ENCODE measurements at places on chromosomes 16 and 17.

DNA sequence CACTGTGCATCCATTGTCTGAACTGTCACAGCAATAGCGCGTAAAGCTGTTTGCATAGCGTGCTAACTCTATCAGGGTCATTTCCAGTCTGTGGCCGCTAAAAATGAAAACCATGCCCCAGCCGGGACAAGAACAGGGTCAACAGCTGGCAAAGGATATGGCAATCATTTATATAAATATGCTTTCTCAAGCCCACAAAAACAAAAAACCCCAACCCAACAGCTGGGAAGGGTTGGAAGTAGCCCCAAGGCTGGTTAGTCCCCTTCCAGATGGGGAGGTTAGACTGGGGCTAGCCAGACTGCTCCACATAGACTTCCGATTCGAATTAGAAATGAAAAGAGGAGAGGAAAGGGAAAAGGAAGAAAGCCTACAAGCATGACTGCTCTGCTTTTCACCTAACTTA, 203.3 kb upstream of the TBX2 start:
- DNase-seq, result no peak

GRCh38 chr16:68342620-68343019, 31.8 kb downstream of the PRMT7 start:
- no peak for DNase-seq

GRCh38 chr16:81996664-81997509, 14.4 kb downstream of the SDR42E1 start:
- DNase-seq, result no peak

GRCh38 chr16:81455006-81455405, 10.4 kb downstream of the CMIP start:
- DNase-seq, result no peak

DNA sequence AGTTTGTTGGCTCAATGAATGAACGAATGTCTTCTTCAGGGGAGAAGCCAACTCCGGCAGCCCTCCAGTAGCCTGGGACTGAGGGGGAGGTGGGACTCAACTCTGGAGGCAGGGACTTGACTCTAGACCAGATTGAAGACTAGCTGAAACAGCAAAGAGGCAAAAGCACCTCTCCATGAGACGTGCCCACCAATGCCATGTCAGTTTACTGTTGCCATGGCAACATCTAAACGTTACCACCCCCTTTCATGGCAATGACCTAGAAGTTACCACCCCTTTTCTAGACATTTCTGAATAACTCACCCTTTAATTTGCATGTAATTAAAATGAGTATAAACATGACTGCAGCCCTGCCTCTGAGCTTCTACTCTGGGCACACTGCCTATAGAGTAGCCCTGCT, 91.8 kb downstream of the ASIC2 start:
- no peak for DNase-seq

DNA sequence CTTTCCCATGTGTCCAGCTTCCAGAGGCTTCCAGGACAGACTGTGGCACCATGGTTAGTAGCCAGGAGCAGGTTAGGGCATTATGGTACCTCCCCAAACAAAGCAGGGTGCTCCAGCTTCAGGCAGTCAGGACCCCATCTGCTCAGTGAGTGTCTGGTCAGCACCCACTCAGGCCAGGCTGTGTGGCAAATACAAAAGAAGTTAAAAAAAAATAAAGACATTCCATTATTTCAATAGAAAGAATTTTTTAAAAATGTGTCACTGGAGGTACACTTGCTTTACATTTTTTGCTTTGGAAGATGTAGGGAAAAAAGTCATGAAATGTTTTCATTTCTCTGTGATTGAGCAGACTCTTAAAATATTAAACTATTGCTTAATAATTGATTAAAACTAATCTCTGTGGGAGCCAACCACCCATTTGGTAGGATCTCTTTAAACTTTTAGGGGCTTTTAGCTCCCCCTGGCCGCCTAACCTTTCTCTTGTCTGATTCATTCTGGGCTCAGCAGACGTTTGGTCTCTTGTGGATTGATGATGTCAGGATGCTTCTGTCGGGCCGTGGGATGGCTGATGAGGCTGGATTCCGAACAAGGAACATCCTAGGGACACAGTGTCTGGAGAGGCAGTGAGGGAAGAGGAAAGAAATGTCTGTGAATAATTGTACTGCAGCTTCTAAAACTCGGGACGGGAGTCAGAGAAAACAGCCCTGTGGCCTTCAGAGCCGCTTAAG, 28.4 kb upstream of the NPTX1 start:
- no peak for DNase-seq

DNA sequence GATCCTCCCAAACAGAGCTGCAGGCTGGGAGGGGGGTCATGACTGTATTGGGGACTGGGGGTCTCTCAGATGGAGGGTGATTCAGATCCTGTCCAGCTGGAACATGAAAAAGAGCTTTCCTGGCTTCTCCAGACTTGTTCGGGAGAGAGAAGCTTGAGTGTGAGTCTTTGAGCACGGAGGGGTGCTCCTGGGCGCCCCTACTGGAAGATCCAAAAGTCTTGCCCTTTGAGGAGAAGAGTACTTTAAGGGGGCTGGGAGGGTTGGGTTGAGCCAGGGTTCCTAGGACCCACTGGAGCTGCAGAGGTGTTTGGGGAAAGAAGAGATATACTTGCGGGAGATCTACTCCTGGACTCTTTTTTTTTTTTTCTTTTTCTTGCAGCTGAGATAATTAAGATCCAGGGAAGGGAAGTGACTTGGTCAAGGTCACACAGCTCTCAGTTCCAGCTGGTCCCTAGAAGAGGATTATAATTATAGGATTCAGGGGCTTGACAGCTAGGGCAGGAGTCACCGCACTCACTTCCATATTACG, 8.4 kb downstream of the RARA start:
- DNase-seq, result no peak

- no peak for DNase-seq
These were observed 26.3 kb downstream of the ARHGAP23 start for GRCh38 chr17:38454532-38454931.

DNA sequence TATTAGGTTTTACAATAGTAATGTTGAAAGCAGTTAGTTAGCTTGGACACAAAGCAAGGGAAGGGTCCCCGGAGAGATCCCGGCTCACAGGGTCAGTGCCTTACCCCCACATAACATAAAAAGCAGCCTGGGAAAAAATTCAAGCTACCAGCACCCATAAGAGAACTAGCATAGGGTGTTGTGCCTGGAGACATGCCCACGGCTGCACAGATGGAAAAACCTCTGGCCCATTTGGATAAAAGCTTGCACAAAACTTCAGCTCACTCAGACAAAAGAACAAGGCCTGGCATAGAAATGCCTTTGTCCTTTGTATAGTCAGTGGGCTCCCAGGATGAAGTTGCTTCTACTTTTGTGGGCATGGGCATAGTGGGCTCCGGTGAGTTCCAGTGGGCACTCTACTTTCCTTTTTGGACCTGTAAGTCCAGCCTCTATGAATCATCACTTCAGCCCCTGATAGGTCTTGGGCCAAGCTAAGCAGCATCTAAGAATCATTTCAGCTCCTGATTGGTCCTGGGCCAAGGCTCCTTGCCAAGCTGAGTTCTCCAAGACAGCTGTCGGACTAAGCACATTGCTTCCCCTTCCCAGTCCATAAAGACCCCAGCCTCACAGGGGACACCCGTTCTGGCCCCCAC, 1.3 kb upstream of the RDM1 start:
- no peak for DNase-seq

- DNase-seq, result peak; percentile 90
These were observed at the start of gene AMDHD2 for GRCh38 chr16:2520097-2520783. Gene AMDHD2 (plus strand): TSS chr16:2520371. CDS start chr16:2520459, 88 bp downstream.

DNA sequence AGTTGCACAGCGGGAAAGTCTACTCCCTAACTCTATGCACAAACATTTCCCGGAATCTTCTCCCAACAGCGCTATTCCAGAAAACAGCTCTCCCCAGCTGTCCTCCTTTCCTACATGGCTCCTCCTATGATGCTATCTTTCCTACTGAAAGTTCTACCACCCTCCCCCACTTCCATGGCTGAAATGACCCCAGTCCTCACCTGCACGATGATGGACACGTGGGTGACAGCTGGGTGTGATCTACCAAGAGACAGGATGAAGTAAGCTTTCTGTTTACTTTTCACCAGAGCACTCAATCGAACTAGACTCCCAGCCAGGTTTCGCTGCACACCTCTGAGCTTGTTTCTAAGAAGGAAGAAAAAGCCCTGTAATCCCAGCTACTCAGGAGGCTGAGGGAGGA, 10.7 kb downstream of the CTC1 start:
- no peak for DNase-seq

DNA sequence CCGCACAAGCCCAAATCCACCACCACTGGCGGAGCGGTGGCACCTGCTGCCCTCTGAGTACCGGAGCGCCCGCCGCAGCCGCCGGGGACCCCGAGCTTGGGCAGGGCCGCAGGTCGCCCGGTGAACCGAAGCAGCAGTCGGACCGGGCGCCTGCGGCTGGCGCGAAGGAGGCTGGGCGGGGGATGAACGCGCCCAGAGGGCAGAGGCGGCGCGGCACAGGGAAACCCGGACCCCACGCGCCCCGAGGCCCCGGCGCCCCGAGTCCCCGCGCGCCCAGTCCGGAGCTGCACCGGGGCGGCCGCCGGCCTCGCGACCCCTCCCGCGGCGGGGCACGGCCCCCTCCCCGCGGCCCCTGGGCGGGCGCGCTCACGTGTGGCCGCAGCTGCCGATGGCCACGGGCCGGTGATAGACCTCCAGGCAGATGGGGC, 393 bp downstream of the RNF166 start:
- no peak for DNase-seq

GRCh38 chr17:29613856-29614255, 8.9 kb downstream of the CORO6 start:
- DNase-seq, result no peak

- no peak for DNase-seq
These were observed 44.4 kb downstream of the MAP1LC3B start for GRCh38 chr16:87436225-87437172.

DNA sequence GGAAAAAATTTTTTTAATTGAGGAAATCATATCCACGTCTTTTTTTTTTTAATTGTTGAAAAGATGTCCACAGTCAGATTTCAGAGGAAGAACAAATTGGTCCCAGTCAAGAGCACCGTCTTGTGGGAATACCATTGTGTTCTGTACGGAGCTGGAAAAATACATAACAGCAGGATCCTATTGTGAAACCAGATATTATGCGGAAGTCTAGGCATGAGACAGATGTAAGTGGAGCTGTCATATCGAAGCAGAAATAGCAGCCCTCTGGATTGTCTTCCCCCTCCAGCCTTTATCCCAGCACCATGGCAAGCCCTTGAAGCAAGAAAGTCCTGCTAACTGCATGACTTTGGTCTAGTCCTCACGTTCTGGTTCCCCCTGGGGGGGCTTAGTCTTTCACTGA, 391.6 kb upstream of the ASIC2 start:
- no peak for DNase-seq

DNA sequence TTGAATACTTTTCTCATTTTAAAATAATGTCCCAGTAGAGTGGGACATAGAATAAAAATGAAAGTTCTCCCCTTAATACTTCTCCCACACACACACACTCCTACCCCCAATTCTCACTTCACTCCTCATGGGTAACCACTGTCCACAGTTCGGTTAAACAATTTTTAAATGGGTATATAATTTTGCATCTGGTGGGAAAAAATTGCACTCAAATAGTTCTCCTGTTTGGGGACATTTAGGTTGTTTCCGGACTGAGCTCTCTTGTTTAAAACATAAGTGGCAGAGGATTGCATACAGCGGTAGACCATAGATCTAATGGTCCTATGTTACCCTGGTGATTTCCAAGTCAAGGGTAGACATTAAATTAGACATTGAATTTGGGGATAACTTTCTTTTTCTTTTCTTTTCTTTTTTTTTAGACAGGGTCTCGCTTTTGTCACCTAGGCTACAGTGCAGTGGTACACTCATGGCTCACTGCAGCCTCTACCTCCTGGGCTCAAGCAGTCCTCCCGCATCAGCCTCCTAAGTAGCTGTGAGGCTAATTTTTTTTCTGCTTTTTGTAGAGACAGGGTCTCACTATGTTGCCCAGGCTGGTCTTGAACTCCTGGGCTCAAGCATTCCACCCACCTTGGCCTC, 138.3 kb downstream of the SOCS1 start:
- no peak for DNase-seq

Data from activated CD4-positive, alpha-beta T cell treated with anti-CD3 and anti-CD28 coated beads for 4 hours (primary cell).